ENCODE measurements at places on chromosomes 2 and 18. TPM values are rescaled to one million over a fixed set of nuclear protein-coding genes. Genes with fewer than 3 reads are reported as not detected.

Gene ATP6V1B1
- total RNA-seq, result not detected

Gene ASXL2
- total RNA-seq, result 15.8 TPM

Gene KCNG2
- not detected for total RNA-seq

Gene KLHL14
- 0.79 TPM for total RNA-seq

Gene SLC19A3
- total RNA-seq, result 537 TPM

Gene TMEM37
- 26.6 TPM for total RNA-seq

Gene SCTR
- not detected for total RNA-seq

Gene SGPP2
- total RNA-seq, result 9.8 TPM

Gene ACTG2
- total RNA-seq, result 56.6 TPM

Gene PROM2
- 1.3 TPM for total RNA-seq

Data from omental fat pad (tissue), 4 donors.